Activated naive CD4-positive, alpha-beta T cell treated with anti-CD3 and anti-CD28 coated beads, Interleukin-2, amount 50 U/mL, for 72 hours (primary cell): ENCODE measurements at places on chromosomes 2 and 18. TPM values are rescaled to one million over a fixed set of nuclear protein-coding genes. Genes with fewer than 3 reads are reported as not detected.

DNA sequence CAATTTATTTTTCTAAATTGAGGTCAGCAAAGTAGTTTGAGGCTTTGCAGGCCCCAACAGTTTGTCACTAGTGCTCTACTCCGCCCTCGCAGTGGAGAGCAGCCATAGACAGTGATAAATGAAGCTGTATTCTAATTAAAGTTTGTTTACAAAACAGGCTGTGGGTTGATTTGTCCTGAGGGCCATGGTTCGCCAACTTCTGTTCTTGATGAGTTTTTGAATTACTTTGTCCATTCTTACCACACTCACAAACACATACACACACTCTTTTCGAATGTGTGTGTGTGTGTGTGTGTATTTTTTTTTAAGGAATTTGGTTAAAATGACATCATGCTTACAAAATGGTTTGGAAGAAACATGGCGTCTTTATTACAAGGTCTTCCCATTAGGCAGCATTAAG is 68.6 kb downstream of the MTCL1 start:
- DNase-seq, result no peak

DNA sequence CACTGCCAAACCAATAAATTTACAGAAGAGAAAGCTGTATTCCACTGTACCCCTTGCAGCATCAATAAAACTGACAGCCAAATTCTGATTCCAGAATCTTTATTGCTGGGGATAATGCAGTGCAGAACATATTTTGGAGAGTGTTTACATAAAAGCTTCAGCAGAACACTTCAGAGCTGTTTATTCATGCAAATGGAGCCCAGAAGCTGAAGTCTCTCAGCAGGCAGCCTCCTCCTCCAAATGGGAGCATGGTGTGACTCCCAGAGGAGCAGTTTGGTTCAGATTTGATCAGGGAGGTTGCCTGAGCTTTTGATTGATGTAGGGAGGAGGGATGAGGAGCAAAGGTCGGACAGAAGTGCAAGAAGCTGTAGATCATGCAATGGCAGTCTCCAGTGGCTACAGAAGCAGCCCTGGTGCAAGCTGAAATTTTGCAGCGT is 22.4 kb downstream of the LHCGR start:
- DNase-seq, result no peak

DNA sequence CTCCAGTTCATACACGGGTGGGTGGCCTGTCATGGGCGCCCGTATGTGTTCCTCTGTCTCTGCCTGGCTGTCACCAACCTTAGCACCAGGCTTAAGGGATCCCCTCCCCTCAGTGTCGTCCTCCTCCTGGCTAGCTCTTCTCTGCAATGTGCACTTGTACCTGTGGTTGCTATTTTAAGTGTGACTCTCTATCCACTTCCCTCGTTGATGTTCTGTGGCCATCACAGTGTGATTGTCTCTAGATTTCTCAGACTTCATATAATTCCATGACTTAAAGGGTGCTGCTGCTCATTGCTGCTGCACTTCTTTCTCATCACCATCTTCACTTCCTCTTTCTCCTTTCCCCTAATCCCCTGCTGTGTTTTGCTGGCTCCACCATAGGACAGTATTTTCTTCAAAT is 143.4 kb downstream of the EML6 start:
- no peak for DNase-seq

GRCh38 chr2:230797515-230798495 is 66.9 kb upstream of the ITM2C start:
- no peak for DNase-seq

GRCh38 chr18:13288509-13289133 is 70.1 kb downstream of the LDLRAD4 start:
- DNase-seq, result no peak

DNA sequence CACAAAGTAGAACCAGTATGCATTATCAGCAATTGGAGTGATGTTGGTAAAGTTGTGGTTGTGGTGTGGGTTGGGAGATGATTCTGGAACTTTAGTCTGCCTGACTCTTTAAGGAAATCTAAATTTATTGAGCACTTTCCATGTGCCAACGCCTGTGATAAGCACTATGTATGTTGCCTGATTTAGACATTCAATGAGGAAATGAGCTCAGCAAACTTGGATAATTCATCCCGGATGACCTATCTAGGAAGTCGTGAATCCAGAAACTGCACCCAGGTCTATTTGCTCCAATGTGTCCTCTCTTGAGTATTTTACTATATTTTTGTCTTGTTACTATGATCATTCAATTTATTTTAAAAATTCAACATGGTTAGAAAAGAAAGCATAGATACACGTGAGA is 400.8 kb upstream of the MMADHC start:
- DNase-seq, result no peak

- DNase-seq, result no peak
Observed at GRCh38 chr2:232901736-232902578, 31.9 kb downstream of the SNORC start.

DNA sequence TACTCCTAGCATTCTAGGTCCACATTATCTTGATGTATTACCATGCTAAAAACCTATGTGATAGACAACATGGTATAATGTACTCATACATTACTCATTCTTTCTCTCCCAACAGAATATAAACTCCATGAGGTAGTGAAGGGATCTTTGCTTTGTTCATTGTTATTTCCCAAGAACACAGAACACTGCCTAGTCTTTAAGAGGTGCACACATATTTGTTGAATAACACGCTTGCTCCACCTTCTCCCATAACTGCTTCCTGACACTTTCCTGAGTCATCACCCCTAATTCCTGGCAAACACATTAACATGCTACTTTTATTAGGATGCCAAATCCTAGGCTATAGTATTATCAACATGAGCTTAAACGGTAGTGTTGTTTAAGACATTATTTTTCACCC is 41.3 kb downstream of the REV1 start:
- no peak for DNase-seq

DNA sequence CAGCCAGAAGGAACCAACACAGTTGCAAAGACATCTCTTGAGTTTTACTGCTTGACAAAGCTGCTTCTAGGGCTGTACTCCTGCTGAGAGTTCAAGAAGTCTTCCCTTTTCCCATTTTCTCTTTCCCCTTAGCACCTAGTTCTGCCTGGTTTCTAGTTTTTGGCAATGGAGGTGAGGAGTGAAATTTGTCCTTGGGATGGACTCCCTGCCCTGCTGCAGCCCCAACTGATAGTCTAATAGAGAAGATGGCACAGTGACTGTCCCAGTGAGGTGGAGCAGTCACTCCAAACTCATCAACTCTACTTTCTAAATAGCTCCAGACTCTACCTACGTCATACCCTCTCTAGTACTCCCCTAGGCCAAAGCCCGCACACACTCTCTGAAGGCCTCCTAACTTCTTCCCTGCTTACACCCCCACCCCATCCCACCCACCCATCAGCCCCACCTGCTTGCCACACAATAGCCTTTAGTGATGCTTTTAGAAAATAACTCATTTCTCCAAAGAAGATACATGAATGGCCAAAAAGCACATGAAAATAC is 164.4 kb downstream of the DDX1 start:
- no peak for DNase-seq

GRCh38 chr2:217709478-217710210 is 293.2 kb downstream of the TNS1 start:
- DNase-seq, result no peak

GRCh38 chr2:44844651-44845270 is 96.7 kb upstream of the SIX3 start:
- no peak for DNase-seq

- DNase-seq, result no peak
Observed at GRCh38 chr2:127622561-127623387, 23.2 kb upstream of the GPR17 start.

GRCh38 chr18:24474406-24474805 is 14.0 kb downstream of the HRH4 start:
- no peak for DNase-seq

DNA sequence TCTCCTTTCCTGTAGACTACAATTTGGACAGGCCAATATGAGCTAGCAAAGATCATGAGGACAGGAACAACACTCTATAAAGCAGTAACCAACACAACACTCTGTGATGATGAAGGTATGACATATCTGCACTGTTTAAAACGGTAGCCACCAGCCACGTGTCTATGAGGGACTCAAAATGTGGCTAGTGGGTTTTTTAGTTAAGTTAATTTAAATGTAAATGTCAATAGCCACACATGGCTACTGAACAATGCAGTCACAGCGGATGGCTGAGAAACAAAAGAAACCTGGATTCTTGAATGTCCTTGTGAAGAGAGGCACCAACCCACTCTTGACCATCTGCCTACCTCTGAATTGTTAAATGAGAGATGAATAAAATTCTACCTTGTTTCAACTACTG is 33.9 kb downstream of the FANCL start:
- DNase-seq, result no peak

- no peak for DNase-seq
Observed at GRCh38 chr18:34121200-34121721, 103.5 kb downstream of the NOL4 start.

- DNase-seq, result no peak
Observed at GRCh38 chr18:683531-683930, 26.1 kb downstream of the TYMS start.

GRCh38 chr18:48659188-48660009 is 120.6 kb downstream of the CTIF start:
- DNase-seq, result no peak

DNA sequence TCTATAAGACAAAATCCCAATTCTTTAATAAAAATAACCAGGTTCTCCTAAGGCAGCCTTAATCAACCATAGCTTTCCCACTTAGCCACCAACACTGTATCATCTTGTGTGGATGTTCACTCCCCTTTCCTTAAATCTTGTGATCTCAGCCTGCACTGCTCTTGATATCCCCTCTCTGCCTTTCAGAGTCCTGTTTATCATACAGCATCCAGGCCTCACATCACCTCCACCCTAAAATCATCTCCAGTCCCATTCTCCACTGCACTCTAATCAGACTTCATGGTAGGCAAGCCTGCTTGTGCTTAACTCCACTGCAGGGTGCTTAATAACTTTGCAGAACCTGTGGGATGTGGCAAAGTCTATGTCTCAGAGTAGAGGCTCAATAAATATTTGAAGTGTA is 18.8 kb downstream of the ARHGAP15 start:
- DNase-seq, result no peak

- DNase-seq, result no peak
Observed at GRCh38 chr2:219542931-219543595, 546 bp downstream of the CHPF start.

- no peak for DNase-seq
Observed at GRCh38 chr18:396251-396555, 104.3 kb downstream of the COLEC12 start.

DNA sequence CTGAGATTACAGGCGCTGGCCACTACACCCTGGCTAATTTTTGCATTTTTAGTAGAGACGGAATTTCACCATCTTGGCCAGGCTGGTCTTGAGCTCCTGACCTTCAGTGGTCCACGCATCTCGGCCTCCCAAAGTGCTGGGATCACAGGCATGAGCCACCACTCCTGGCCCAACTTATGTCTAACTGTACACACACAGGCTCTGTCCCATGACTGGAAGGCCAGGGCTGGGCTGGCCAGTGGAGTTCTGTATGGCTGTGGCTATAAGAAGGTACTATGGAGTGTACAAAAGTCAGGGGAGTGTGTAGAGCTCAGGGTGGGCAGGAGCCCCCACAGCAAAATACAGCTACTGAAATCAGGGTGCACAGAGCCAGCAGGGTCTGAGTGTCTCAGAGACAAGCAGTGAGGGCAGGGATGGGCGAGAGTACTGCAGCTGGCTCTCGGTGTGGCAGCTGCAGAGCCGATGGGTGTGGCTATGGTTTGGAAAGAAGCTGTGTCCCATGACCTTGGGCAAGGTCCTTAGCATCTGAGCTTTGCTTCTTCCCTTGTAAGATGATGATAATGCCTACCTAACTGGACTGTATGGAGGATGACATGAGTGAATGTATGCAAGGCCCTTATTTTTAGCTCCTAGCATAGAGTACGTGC is 10.4 kb upstream of the MSGN1 start:
- no peak for DNase-seq

DNA sequence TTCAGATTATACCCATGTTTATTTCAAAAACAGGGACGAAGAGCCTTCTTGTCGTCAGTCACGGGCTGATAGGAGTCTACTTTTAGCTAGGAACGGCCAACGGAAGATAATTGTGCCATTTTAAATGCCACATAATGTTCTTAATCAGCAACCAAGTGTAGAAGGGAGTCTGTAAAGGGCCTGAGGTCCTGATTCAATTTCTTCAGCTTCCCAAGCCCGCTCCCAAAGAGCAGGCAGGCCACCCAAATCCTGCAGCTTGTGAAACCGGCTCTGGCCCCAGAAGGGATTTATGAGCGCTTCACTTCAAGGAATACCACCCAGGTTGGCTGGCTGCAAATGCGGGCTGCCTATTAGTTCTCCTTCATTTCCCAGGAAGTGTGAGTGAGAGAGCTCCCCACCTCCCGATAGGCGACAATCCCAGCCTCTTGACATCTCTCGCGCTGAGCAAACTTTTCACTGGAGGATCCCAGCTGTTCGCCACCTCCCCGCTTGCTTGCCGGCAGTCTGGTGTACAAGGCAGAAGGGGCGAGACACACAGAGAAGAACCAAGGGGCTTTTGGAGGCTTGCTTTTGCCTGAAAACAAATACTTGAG is 272.9 kb downstream of the CDH20 start:
- DNase-seq, result no peak

GRCh38 chr2:190088917-190089316 is 26.4 kb upstream of the MSTN start:
- peak; percentile 49 for DNase-seq

DNA sequence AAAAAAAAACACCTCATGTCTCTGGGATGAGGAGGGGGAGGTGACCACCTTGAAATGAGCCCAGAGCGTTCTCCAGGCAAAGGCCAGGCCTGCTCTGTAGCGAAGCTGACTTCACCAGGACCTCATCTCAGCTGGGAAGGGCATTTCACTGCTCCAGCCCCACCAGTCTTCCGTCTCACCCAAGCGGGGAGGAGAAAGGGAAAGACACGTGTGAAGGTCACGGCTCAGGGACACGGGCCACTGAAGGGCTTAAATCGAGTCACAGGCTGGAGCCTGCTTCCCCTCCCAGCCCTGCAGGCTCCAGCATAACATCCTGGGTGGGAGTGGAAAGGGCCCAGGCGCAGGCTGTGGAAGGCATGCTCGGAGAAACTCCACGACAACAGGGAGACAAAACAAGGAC is 18.1 kb downstream of the THAP4 start:
- no peak for DNase-seq

- no peak for DNase-seq
Observed at GRCh38 chr2:53960476-53960875, 10.3 kb downstream of the PSME4 start.

DNA sequence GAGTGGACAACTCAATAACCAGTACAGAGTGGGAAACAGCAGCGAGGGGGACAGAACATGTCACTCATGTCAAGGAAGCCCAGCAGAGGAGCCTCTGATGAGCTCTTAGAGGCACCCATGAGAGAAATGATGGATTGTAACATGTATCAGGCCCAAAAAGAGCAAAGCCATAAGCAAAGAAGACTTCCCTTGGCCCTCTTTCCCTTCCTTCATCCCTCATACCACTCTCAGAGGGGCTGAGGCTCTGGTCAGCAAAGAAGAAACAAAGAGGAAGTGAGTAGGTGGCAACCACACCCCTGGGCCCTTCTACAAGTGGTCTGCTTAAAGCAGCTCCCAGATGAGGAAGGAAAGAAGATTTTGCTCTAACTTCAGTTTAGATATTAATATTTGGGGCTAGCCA is 112.8 kb downstream of the CDC42EP3 start:
- DNase-seq, result no peak

FSIP2 gene
- total RNA-seq, result 0.09 TPM

UGT1A3 gene
- not detected for total RNA-seq

KRTCAP3 gene
- 8.3 TPM for total RNA-seq

IL36RN gene
- total RNA-seq, result not detected

STAT4 gene
- total RNA-seq, result 56.5 TPM

PDE11A gene
- total RNA-seq, result not detected

NAT8 gene
- total RNA-seq, result not detected

TFCP2L1 gene
- total RNA-seq, result not detected

CIB4 gene
- total RNA-seq, result not detected
